Urinary bladder (tissue), 4 donors: ENCODE measurements at places on chromosomes 16 and 17. TPM values are rescaled to one million over a fixed set of nuclear protein-coding genes. Genes with fewer than 3 reads are reported as not detected.

CYTH1 gene
- polyA plus RNA-seq = 27.1 TPM

NPIPA3 gene
- 0.56 TPM for polyA plus RNA-seq

ATP1B2 gene
- 6.4 TPM for polyA plus RNA-seq

KRT16 gene
- polyA plus RNA-seq = 0.20 TPM

SMTNL2 gene
- polyA plus RNA-seq = 5.0 TPM

STUB1 gene
- 132 TPM for polyA plus RNA-seq

APOBR gene
- 4.2 TPM for polyA plus RNA-seq

ANKFY1 gene
- 21.3 TPM for polyA plus RNA-seq

MED9 gene
- 17.5 TPM for polyA plus RNA-seq

HCRT gene
- polyA plus RNA-seq = not detected

CD300H gene
- polyA plus RNA-seq = 0.18 TPM

KCNJ16 gene
- 0.01 TPM for polyA plus RNA-seq

PLEKHM1 gene
- 21.8 TPM for polyA plus RNA-seq

GPRC5B gene
- 29.6 TPM for polyA plus RNA-seq

PRCD gene
- polyA plus RNA-seq = 10.6 TPM

LDHD gene
- 4.6 TPM for polyA plus RNA-seq

NOG gene
- 1.5 TPM for polyA plus RNA-seq

GAS7 gene
- 32.7 TPM for polyA plus RNA-seq

SLC2A4 gene
- polyA plus RNA-seq = 66.1 TPM

SLC5A10 gene
- polyA plus RNA-seq = 0.05 TPM

CFAP97D1 gene
- 0.05 TPM for polyA plus RNA-seq

CLEC3A gene
- polyA plus RNA-seq = 12.4 TPM

SDR42E1 gene
- polyA plus RNA-seq = 1.3 TPM

KCNJ18 gene
- polyA plus RNA-seq = not detected

ASGR1 gene
- 1.6 TPM for polyA plus RNA-seq

PLCG2 gene
- 8.0 TPM for polyA plus RNA-seq

SCIMP gene
- 3.3 TPM for polyA plus RNA-seq

ZNF469 gene
- polyA plus RNA-seq = 1.3 TPM

CRYM gene
- 25.8 TPM for polyA plus RNA-seq

GPR179 gene
- 0.04 TPM for polyA plus RNA-seq

NPIPA2 gene
- polyA plus RNA-seq = 2.2 TPM

KRTAP4-5 gene
- not detected for polyA plus RNA-seq

C16orf96 gene
- polyA plus RNA-seq = 0.04 TPM
